Calu3 (cell line): ENCODE measurements at places on chromosomes 1 and 21.

DNA sequence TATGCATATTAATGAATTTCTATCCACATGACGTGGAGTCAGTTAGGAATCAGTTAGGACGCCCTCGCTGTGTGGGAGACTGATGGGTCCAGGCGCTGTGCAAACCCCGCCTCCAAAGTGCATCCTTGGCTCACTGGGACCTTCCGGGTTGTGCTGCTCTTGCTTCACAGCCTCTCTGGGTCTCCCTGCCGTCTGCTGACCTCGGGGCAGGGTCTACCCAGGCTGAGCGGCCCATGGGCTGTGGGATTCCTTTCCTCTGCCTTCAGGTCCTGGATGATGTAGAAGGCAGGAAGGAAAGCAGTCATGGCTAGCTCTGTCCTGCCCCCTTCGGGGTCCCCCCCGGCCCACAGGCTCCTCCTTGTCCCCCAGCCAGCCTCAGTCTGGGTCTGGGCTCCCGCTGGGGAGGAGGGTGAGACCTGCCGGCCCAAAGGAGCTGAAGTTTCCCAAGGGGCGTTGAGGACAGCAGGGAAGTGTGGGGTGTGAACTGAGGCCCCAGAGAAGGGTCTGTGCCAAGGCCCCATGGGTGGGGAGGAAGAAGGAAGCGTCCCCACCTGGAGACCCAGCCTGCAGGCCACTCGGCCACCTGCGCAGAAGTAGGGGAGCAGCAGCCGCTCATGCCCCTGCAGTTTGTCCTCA is 24.6 kb upstream of the CDK11A start:
- DNase-seq, result no peak

DNA sequence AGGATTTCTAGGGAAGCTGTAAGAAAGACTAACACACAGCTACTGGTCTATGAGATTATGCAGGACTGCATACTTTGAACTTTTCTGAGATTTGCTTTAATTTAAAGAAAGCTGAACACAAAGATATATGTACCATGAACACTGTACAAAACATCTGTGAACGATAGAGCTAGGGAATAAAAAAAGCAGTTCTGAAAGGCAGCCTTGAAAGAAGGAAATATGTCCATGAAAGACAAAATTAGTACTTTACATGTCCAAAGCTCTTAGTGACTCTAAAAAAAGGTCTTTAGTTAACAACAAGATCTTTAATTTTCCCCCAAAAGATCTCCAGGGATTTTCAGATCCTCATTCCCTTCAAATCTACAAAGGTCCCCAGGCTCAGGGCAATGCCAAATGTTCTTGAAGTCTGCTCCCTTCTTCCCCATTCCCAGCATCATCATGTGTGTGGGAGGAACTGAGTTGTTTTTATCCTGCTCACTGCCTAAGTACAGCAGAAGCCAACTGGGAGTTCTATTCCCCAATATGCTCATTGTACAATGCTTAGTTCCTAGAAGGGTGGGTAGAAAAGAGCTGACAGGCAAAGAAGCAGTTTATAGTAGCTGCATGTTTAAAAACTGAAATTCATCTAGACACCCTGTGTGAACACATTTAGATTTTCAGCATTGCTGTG is 60.1 kb upstream of the PTCH2 start:
- DNase-seq, result no peak

DNA sequence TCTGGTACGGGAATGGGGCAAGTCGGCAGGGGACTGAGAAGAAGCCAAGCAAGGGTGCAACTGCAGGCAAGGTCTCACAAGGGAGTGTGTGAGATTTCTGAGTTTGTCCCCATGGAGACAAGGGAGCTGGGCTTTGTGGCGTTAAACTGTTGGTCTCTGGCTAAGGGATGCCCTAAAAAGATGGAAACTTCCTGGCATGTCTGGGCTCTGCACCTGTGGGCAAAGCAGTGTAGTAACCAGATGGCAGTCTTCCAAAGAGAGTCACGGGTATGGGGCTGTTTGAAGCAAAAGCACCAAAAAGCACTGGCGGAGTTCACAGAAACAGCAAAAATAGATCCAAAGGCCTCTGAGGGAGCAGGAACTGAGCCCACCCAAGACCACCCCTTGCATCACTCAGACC is 104.8 kb upstream of the SLC44A3 start:
- no peak for DNase-seq

GRCh38 chr21:15255261-15255660 is 190.5 kb upstream of the NRIP1 start:
- DNase-seq, result no peak

DNA sequence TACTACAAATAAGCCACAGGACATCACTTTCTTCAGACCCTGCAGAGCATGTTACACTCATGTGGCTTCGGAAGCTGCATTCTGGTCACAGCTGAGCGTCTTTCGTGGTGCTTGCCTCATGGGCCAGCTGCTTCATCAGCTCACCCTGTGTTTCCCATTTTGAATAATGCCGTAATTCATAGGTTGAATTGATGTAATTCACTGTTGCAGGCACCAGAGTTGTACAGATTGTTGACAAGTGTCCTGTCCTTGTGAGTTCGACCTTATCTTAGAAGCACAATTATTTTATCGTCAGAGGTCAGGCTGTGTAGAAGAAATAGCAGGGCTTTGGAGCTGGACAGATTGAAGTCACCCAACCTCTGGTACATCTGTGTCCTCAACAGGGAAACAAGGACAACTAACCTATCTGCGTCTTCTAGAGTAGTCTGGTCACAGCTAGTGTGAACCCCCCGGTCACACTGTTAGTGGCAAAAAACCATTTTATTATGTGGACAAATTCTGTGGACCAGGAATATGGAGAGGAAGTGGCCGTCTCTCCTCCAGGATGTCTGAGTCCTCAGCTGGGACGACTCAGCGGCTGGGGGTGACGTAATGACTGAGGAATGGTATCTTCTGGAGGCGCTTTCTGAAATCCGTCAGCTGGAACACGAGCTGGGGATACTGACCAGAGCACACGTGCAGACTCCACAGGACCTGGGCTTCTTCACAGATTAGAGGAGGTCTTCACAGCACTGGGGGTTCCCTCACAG is 17.8 kb downstream of the PKNOX1 start:
- DNase-seq, result no peak

GRCh38 chr1:197391303-197392226 is 123.5 kb downstream of the CRB1 start:
- no peak for DNase-seq

GRCh38 chr1:59046730-59047157 is 250.2 kb upstream of the FGGY start:
- DNase-seq, result no peak

- no peak for DNase-seq
Measured at GRCh38 chr1:53546409-53547155, 87.4 kb downstream of the DMRTB1 start.

- no peak for DNase-seq
Measured at GRCh38 chr1:214219902-214220301, 61.1 kb upstream of the SMYD2 start.

DNA sequence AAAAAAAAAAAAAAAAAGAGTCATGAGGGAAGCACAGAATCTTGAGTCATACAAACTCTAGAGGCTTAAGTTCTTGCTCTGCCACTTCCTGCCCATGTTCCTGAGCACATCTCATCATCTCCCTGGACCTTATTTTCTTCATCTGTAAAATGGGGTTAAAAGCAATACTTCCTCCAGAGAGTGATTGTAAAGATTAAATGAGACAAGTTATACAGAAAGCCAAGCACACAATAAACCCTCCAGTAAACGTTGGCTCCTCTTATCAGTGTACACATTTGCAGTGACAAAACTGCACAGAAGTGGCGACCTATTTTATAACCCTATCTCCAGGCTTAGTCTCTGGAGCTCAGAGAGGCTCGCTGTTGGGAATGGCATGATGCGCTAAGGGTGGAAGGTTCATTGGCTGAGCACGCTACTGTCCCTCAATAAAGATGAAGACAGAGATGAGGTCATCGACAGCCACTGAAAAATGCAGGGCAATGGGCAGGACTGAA is 82.1 kb downstream of the RRAGC start:
- no peak for DNase-seq

DNA sequence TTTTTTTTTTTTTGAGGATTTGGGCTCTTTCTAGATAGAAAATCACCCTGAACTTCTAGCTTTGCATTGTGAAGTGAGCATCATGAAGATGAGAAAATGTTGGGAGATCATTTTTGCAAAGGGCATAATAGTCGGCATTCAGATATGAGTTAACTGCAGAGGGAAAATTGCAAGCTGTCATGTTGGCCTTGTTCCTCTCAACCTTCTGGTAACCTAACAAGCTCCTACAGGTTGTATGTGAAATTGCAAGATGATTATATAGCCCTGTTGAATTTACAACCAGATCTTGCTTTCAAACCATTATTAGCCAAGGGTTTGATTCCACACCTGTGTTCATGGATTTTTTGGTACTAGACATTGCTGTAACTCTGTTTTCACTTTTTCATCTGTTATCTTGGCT is 2.2 kb downstream of the ELOA start:
- no peak for DNase-seq

DNA sequence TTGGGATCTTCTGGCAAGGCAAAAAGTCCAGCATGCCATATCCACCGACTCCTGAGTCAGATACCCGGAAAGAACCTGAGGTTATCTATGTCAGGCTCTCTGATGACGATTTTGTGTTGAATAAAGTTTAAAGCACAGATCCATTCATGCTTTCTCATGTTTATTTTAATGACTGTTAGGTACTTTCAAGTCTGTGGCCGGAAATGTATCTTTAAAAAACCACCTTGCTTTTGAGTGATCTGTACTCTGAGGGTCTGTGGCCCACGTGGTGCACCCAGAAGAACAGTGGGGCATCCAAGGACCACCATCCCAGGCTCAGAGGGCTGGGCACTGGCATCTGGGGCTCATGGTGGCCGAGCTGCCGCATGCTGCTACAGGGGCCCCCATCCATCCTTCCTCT is 30.1 kb upstream of the VASH2 start:
- DNase-seq, result no peak

GRCh38 chr1:22661880-22662279 is 8.8 kb downstream of the C1QB start:
- DNase-seq, result no peak

GRCh38 chr1:61056573-61057439 is 25.6 kb upstream of the NFIA start:
- DNase-seq, result no peak

DNA sequence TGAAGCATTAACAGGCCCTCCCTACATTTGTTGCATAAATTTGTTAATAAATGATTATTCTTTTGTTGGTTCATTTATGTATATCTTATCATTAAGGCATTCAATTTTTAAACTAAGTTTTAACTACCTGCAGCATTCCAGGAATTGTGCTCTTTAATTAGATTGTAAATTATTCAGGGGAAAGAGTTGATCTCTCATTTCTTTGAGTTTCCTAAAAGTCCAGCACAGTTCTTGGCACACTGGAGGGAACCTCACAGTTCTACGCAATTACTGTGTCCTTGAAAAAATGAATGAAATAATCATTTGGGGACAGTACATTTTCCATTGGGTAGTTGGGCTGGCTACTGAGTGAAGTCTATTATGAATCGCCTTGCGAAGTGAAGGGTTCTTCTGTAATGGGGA is 493 bp upstream of the STXBP3 start:
- no peak for DNase-seq

DNA sequence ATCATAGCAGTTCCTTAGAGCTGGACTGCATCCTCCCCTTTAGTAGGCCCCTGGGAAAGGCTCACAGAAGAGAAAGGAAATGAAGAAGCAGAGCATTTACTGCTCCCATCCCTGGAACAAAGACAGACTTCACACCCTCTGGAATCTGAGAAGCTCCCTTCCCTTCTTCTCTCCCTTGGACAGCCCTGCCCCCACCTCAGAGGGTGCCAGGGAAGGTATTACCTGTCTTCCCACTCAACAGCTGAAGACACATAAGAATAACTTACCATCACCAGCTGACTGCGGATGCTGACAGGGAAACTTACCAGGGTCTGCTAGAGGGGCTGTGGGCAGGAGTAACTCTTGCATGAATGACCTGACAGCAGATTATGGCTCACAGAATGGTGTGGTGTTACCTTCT is 14.1 kb upstream of the FAAH start:
- DNase-seq, result no peak

DNA sequence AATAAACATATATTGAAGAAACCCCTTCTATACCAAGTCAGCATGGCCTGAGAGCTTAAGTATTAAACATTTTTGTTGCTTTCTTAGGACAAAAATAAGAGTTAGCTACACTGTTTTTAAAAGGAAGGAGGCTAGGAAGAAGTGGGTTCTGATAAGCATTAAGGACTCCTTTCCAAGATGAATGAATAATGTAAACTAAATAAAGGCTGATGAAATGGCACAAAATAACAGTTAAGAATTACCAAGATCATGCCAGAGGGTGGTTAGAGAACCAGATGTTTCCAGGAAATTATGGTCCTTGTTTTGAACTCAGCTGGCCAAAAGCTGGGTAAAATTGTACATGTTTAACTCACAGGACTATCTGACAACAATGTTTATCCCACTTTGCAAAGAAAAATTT is 114.1 kb upstream of the ETS2 start:
- no peak for DNase-seq

- DNase-seq, result no peak
Measured at GRCh38 chr1:193634470-193634869, 448.1 kb upstream of the B3GALT2 start.

DNA sequence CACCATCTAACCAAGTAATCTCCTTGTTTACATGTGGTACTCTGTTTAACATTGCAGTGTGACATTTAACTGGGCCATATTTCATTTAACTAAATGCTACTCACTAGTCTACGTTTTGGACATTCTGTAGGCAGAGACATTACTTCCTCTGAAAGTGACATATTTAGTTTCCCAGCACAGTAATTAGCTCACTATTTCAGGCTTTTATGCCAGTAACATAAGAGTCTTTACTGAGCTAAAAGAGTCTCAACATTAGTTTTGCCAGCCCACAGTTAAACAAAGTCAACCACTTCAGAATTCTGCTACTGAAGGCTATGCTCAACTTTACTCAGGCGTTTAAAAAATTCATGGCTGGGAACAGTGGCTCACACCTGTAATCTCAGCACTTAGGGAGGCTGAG is 2.6 kb upstream of the TNFRSF9 start:
- no peak for DNase-seq

- DNase-seq, result no peak
Measured at GRCh38 chr1:162578071-162578700, 16.7 kb downstream of the UAP1 start.

DNA sequence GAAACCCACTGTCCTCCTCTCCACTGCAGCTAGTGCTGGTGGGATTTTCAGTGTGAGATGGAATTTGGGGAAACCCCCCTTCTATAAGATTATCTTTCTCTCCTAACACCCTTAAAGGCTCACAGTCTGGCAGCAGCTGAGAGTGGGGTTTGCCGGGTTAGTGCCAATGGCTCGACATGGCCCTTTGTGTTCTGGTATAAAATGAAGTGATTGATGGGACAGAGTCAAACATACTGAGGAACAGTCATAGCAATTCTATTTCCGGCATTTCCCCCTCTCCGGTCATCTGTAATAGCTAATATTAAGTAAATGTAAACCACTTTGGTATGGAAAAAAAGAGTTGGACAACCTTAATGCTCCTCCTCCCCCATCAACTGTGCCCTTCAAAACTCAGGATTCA is 37.6 kb downstream of the TFF3 start:
- no peak for DNase-seq

DNA sequence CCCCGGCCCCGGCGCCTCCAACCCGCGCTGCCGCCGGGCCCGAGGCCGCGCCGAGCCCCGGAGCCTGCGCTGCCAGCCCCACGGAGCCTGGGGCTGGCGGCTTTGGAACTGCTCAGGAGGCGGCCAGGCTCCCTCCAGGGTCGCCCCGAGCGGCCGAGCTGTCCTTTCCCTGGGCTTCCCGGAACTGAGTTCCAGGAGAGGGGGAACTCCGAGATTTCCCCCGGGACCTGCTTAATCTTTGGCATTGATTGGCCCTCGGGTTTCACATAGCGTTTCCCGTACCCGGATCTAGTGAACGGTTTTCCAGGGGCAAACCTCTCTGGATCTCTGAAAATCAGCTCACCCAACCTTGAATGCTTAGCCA is 504 bp downstream of the H6PD start:
- no peak for DNase-seq

- peak; percentile 88 for DNase-seq
Measured at GRCh38 chr1:27556781-27557595, 47.0 kb downstream of the AHDC1 start.
